Body of pancreas (tissue), 4 donors: ENCODE measurements at places on chromosomes 3 and 15. TPM values are rescaled to one million over a fixed set of nuclear protein-coding genes. Genes with fewer than 3 reads are reported as not detected.

- no peaks in the 10 kb centered on the region for H3K4me1 ChIP-seq
- H3K27me3 ChIP-seq, result no peaks in the 10 kb centered on the region
- no peaks in the 10 kb centered on the region for H3K36me3 ChIP-seq
- H3K27ac ChIP-seq, result no peak overlapping the region
- DNase-seq, result no peak
- no peak overlapping the region for H3K4me3 ChIP-seq
Measured at GRCh38 chr3:136236109-136236508, 14.0 kb upstream of the PCCB start.

- no peaks in the 10 kb centered on the region for H3K4me1 ChIP-seq
- no peak overlapping the region for H3K27ac ChIP-seq
- no peaks in the 10 kb centered on the region for H3K27me3 ChIP-seq
Measured at GRCh38 chr3:88019024-88019423, 39.8 kb downstream of the CGGBP1 start.

GRCh38 chr3:101240719-101241399, 79.5 kb downstream of the IMPG2 start:
- no peak for DNase-seq
- no peaks in the 10 kb centered on the region for H3K27me3 ChIP-seq
- no peaks in the 10 kb centered on the region for H3K36me3 ChIP-seq
- no peak overlapping the region for H3K4me3 ChIP-seq
- H3K27ac ChIP-seq, result no peak overlapping the region
- no peaks in the 10 kb centered on the region for H3K4me1 ChIP-seq

The CKMT1A gene
- total RNA-seq, result not detected
